Hypothalamus (tissue), 51 donors: ENCODE measurements at places on chromosomes 1 and 21.
A peak's percentile ranks its signal among the peaks of the same experiment; 100 is the strongest.

DNA sequence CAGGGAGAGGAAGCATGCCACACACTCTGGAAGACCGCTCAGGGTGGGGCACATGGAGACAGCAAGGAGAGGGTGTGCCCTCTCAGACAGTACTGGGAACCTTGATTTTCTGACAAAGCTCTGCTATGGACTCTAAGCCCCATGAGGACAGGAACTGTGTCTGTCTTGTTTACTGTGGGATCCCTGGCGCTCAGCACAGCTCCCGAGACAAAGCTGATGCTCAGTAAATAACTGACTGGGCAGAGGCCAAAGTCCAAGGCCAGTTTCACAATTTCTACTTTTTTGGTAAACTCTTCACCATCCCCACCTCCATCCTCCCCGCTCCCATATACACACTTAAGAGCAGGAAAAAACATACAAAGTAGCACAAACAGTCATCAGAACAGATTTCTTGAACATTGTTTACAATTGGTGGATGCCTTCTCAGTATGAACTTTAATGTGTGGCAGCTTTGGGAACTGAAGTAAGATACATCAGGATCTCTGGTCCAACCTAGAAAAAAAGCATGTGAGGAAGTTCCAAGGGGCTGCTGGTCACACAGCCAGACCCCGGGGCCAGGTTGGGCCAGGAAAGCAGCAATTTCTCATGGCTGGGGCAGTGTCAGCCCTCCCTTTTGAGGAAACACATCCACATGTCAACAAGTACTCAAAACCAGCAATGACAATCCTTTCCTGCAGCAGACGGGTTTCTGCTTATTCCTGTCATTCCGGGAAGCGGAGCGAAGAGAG, 5.6 kb upstream of the AHCYL1 start:
- no peak for DNase-seq

- no peak for DNase-seq
Observed at GRCh38 chr1:17538010-17538409, 1.5 kb upstream of the ARHGEF10L start.

DNA sequence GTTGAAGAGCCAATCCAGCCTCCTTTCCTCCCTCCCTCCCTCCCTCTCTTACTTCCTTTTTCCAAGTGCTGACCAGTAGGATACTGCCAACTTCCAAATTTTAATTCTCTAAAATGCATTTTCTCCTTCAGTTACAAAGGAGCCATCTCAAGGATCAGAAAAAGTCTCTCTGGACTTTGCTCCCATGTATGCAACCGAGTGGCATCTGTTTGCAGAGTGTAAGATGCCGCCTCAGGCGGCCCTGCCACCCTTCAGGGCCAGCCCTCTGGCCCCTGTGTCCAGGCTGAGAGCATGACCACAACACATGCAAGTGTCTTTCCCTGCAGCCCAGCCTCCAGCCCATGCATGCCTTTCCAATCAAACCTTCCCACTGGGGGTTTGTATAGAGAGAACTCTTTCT, 205.3 kb upstream of the RAB4A start:
- DNase-seq: no peak

GRCh38 chr1:36855699-36856494, 178.4 kb downstream of the GRIK3 start:
- no peak for DNase-seq

DNA sequence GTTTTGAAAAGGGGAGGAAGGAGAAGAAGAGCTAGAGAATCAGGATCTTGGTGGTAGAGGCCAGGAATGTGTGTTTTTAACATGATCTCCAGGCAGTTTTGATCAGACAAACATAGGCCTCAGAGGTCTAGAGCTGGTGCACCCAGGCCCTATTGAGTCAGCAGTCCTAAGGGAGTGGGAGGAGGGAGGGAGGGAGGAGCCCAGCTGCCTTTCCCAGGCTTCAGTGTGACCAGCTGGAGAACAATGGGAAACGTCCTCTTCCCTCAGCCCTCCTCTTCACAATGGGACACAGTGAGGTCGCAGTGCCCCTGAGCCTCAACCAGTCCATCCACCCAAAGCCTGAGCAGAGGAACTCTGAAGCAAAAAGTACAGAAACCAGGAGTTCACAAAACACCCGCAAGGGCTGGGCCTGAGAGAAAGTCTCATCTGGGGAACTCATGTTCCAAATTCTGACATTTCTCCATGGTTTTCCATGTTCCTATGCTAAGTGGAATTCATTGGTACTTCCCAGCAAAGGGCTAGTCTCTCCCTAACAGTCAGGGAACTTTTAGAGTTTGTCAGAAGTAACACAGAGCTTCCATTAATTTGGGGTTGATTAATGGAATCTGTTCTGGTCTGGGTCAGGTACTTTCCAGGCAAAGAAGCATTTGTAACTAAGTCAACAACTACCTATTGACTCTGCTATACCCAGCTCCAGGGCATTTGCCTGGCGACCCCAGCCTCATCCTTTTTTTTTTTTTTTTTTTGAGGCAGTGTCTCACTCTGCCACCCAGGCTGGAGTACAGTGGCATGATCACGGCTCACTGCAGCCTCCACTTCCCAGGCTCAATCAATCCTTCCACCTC, 37.5 kb downstream of the ELAPOR1 start:
- peak; percentile 46 for DNase-seq

DNA sequence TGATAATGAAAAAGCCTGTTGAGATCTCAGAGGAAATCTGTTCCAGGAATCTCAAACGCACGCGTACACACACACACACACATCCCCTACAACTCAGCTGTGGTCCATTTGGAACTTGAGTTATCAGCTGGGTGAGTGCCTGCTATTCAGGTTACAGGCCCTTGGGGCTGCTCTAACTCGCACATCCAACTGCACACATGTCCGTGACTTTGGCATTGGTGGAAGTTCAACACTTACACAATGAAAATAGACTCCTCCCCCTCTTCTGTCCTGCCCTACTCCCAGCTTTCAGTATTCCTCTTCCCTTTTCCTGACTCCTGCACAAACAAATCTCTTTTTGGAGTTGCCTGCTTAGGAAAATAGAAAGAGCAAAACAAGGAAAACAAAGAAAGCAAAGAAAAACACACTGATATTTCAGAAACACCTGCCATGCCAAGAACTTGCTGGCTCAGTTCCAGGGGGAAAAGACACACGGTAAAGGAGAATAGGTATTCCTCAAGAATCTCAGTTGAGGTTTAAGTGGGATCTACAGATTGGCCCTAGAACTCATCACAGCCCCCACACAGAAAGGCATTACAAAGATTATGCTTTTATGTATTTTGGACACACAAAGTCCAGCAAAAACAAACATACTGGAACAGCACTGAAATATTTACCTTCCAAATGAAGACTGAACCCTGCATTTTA, 140.9 kb downstream of the TGFBR3 start:
- no peak for DNase-seq

GRCh38 chr1:211875541-211875940, 45.0 kb upstream of the LPGAT1 start:
- DNase-seq: no peak

GRCh38 chr1:165892935-165893334, 65.5 kb downstream of the UCK2 start:
- no peak for DNase-seq

DNA sequence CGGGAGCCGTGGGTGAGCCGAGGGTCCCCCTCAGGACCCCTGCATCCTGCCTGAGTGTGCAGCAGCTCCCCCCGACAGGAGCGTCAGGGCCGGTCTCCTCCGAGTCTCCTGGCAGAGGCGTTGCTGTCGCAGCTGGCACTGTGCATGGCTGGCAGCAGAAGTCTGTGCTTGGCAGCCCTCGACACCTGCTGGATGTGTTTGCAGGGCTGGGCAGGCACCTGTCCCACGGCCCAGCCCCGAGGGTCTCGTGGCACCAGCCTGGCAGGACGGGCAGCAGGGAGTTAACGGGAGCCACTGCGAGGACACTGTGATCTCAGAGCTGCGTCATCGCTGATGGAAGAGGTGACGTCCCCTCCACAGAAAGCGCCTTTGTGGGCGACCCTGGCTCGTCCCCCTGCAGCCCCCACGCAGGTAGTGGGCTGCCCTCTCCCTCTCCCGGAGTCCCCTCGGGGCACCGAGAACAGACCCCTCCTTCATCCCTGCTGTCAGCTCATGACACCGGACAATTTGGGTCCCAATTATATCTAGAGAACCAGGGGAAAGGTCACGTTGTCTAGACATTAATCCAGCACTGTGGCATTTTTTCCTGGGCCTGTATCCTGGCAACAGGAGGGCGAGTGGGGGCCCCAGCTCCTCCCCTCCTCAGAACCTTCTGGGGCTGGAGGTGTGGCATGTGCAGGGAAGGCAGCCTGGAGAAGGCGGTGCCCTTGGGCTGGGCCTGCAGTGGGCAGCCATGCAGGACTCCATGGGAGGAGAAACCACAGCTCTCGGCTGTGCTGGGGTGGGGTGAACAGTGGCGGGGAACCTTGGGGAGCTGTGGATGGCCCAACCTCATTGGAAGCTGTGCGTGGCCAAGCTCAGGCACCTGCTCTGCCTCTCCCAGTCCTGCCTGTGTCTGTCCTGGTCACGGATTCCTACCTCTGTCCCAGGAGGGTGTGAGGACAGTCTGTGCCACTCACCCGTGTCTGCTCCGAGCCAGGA, 15.4 kb downstream of the COL18A1 start:
- DNase-seq: no peak

GRCh38 chr1:8448911-8449661, 131.2 kb downstream of the SLC45A1 start:
- DNase-seq: no peak

DNA sequence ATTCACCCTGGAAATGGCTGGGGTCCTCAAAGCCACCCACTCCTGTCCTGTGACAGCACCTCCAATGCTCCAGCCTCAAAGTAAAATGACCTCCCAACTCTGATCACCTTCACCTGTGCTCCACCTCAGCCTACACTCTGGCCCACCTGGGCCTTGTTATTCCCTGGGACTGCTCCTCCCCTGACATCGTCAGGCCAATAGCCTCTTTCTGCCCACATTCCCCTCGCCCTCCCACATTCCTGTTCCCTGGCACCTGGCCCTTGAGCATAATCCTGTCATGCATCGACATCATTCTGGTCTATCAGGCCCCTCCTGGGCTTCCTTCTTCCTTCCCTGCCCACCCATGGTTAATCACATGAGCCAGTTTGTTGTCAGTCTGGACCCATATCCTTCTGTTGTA, 13.2 kb upstream of the BCAR3 start:
- DNase-seq: no peak

- no peak for DNase-seq
Observed at GRCh38 chr1:184574588-184574987, 180.1 kb downstream of the EDEM3 start.

GRCh38 chr1:100440075-100440809, 87.9 kb downstream of the CDC14A start:
- DNase-seq: no peak

DNA sequence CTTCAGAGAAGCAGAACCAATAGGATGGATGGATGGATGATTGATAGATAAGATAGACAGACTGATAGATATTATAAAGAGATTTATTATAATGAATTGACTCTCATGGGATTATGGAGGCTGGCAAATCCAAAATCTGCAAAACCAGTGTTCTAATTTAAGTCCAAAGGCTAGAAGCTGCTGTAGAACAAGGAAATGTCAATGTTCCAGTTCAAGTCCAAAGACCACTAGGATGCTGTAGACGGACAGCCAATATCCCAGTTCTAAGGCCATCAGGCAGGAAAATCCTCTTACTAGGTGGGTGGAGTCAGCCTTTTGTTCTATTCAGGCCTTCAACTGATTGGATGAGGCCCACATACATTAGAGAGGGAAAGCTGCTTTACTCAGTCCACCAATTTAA, 4.1 kb upstream of the SLC44A3 start:
- no peak for DNase-seq
